ENCODE measurements at places on chromosomes 12 and 14.

DNA sequence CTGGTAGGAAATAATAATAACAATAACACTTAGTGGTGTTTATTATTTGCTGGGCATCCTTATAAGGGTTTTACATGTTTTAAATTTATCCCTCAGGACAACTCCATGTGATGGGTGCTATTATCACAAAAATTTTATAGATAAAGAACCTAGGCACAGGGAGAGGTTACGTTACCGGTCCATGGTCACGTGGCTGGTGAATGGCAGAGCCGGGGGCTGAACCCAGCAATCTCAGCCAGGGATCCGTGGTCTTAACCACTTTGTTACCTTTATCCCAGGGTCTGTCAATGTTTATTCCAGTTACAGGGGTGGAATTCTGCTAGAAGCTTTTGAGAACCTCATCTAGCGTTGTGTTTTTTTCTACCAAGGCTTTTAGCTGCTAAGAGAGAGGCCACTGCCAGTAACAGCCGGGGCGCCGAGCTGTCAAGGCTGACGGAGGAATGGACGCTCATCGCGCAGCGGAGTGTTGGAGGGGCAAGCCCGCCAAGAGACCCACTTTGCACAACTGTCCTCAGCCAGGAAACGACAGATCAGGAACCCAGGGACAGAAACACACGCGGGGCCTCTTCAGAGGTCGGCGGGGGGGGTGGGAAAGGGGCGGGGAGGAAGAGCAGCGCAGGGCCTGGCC, 418 bp downstream of the AMN1 start:
- no peak for DNase-seq

DNA sequence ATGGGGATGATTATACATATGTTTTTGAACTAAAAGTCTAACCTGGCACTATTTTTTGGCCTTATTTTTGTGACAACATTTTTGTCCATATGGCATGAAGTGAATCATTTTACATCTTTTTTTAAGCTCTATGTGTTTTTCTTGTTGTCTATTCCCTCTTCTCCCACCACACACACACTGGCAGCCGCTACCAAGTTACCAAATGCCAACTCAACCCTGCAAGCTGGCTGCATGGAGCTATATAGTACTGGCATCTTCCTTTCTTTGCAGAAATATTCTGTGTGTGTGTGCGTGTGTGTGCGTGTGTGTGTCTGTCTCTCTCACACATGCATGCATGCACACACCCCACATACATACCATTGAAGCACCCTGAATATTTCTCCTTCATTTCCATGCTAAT, 278.9 kb upstream of the SOX5 start:
- DNase-seq, result no peak

- peak; percentile 49 for DNase-seq
Observed at GRCh38 chr14:104856869-104857860, 7.9 kb upstream of the CEP170B start.

- DNase-seq, result no peak
Observed at GRCh38 chr14:105412771-105413543, 6.7 kb upstream of the MTA1 start.

DNA sequence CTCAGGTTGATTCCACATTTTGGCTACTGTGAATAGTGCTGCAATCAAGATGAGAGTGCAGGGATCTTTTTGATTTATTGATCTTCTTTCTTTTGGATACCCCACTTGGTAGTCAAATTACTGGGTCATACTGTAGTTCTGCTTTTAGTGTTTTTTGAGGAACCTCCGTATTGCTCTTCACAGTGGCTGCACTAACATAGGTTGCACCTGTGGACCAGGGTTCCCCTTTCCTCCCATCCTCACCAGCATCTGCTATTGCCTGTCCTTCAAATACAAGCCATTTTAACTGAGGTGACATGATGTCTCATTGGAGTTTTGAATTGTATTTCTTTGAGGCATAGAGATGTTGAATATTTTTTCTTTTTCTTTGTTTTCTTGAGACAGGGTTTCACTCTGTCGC, 152.5 kb upstream of the TMEM132C start:
- DNase-seq, result no peak

GRCh38 chr12:46126050-46126727, 135.8 kb upstream of the SCAF11 start:
- no peak for DNase-seq

DNA sequence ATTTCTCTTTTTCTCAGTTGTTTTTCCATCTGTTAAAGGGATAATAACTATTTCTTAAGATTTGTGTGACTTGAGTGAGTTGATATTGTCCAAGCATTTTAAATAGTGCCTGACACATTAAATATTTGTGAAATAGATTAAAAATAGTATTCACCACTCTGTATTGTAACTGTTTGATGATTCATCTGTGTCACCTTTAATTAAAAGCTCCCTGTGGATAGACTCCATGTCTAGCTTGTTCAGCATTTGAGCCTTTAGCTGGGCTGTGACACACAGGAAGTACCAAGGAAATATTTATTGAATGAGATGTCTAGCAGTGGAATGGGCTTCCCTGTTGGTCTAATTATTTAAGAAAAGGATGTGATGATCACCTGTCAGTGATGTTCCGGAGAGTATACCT, 1.8 kb upstream of the GLIPR1L2 start:
- no peak for DNase-seq

- DNase-seq, result peak; percentile 80
Observed at GRCh38 chr12:123271001-123271668, 521 bp downstream of the CDK2AP1 start.

DNA sequence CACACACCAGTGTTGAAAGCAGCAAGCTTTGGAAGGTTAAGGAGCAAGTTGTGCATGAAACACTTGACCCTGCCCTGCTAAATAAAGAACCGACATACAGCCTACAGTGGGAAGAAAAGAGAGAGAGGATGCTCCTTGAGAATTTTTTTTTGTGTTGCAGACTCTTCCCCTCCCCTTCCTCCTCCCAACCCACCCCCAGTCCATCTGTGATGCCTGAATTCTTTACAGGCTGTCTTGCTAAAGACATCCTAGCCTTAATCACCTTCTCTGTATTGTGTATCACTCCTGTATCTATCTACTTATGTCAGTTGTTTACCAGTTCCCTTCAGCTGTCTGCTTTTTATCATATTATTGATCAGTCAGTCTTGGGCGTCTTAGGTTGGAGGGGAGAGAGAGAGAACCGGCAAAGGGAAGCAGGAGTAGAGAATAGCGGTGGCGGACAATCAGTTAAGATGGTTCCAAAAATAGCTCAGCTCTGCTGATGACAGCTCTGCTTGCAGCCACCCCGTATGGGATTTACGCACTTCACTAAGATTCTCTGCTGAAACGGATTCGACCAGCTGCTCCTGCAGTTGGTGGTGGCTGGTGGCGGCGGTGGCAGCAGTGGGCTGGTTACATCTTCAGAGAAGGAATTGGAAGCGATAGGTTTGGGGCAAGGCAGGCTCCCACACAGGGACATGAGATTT, 664.7 kb downstream of the NRXN3 start:
- DNase-seq, result no peak

GRCh38 chr12:64701283-64701682, 57.9 kb downstream of the GNS start:
- no peak for DNase-seq

DNA sequence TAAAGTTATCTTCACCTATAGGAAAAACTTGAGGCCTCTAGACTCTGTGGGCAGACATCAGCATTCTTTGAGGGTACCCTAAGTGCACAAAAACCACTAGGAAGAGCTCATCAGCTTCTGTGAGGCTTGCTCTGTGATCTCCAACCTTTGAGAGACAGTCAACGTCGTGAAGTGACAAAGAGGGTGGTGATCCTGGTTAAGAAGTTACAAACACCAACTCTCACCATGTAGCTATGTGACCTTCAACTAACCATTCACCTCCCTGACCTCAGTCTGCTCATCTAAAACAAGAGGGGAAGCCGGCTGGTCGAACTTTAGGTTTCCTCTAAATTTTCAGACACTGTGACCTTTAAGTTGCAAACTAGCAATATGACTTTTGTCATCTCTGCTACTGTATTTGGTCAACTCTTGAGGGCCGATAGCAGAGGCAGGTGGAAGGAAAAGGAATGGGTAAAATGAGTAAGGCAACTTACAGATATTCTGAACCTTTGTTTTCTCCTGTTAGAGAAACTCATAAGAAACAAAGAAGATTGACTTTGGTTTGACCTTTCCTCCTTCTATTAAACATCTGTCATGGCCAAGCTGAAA, 103.2 kb upstream of the PARP11 start:
- DNase-seq, result peak; percentile 50

GRCh38 chr12:102107970-102108369, 11.9 kb downstream of the NUP37 start:
- no peak for DNase-seq

GRCh38 chr14:56004786-56005185, 113.4 kb upstream of the PELI2 start:
- DNase-seq, result no peak

GRCh38 chr12:103257763-103258162, 238.0 kb downstream of the C12orf42 start:
- DNase-seq, result no peak

GRCh38 chr14:54446161-54446693, 5.1 kb upstream of the CNIH1 start:
- DNase-seq, result no peak

DNA sequence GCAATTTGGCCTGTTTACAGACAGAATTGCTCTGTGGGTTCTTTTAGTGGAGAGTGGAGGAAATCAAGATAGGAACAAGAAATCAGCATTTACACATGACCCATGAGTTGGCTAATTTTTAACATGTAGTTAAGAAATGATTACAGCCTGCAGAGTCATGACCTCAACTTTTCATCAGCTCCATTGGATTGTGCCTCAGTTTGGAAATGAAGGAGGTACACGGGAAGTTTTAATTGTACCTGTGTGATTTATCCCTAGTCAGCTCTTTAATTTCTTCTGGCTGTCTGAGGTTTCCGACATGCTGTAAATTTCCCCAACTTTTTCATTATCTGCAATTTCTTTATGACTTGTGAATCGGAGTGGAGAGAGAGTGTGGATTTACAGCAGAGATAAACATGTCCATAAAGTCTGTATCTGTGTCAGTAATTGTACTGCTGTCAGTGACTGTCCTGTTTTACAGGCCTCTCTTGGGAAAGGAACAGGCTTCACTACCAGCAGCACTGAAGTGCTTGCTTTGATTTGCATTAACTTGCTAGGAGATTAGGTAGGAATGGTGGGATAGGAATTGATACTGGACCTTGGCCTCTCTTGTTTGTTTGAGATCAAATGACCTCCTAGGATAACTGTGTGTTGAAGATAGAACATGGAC, 49.2 kb downstream of the LIN52 start:
- DNase-seq, result no peak

GRCh38 chr14:66140963-66141362, 345.2 kb upstream of the CCDC196 start:
- no peak for DNase-seq

- no peak for DNase-seq
Observed at GRCh38 chr12:2804393-2805142, 7.9 kb upstream of the ITFG2 start.

DNA sequence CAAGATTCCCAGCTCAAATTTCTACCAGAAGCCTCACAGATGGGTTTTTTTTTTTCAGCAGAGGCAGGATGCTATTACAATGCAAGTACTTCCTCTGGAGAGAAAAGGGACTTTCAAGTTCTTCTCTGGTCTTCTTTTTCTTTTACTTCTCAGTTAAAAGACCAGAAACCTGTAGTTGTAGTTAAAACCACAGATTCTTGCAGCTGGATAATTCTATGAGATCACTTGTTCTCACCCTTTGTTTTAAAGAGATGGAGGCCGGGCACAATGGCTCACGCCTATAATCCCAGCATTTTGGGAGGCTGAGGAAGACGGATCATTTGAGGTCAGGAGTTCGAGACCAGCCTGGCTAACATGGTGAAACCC, 47.6 kb upstream of the OVCH1 start:
- DNase-seq, result no peak

DNA sequence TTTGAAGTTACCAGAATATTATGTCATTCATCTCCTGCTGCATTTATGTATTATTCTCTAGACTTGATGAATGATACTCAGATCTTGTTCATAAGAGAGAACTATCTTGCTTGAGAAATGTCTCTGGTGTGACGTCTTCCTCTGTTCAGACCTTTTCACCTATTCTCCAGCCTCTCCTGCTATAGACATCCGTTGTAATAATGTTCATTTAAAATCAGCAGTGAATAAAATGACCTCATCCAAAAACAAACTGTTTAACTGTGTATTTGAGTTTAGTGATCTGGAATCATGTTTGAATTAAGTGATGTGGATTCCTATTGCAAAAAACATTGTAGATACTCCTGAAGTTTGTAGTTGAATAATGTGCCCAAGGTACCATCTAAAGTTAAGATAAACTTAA, 487.1 kb downstream of the PCNX1 start:
- DNase-seq, result no peak

GRCh38 chr14:52244328-52244727, 23.2 kb upstream of the PTGDR start:
- DNase-seq, result no peak

- DNase-seq, result no peak
Observed at GRCh38 chr14:91330856-91331255, 86.4 kb upstream of the GPR68 start.

GRCh38 chr12:126879842-126880241, 1387.1 kb upstream of the TMEM132C start:
- DNase-seq, result no peak

DNA sequence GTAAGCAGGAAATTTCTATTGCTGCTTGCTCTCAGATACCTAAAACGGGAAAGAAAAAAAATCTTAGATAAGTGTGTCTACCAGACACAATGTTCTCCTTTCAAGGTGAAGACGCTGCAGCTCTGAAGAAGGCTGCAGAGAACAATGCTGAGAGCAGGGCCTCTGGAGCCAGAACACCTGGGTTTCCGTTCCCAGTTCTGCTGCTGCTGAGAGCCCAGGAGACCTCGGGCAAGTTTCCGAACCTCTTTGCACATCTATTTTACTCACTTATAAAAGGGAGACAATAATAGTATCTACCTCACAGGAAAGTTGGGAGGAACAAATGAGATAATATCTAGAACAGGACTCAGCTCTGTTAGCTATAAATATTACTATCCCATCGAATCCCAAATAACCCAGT, 122.9 kb downstream of the TMTC1 start:
- DNase-seq, result no peak

DNA sequence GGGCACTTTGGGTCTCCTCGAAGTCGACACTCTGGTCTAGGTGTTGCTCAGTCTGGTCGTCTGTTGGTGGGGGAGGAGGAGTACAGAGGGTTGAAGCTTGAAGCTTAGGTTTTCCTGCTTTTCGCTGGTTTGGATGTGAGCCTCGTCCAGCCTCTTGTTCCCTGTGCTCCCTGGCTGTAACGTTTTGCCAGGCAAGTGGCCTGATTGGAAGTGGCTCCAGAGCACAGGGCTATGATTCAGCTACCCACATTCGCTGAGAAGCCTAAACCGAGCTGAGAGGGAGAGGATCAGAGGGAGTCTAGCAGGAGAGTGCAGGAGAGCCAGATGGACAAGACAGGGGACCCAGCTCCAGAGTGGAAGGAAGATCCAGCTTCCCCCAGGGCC, 6.1 kb downstream of the HOXC10 start:
- no peak for DNase-seq

DNA sequence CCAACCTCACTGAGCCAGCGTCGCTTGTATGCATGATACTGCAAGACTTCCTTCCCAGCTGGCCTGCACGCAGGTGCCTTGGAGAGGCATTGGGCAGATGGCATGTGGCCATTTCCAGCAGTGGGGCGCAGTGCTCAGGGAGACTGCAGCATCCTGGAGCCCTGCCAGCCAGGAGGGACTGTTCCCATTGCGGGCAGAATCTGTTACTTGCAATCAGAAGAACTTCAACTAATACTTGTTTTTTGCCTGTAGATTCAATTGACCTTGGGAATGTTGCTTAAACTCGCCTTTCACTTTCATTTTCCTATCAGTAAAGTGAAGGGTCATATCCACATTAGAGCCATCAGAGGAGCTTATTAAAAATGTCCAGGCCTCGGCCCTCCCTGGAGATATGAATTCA, 29.8 kb downstream of the ANKRD9 start:
- no peak for DNase-seq

- DNase-seq, result no peak
Observed at GRCh38 chr12:77337362-77337761, 272.0 kb upstream of the E2F7 start.
